ENCODE measurements at places on chromosomes 11 and 22.

DNA sequence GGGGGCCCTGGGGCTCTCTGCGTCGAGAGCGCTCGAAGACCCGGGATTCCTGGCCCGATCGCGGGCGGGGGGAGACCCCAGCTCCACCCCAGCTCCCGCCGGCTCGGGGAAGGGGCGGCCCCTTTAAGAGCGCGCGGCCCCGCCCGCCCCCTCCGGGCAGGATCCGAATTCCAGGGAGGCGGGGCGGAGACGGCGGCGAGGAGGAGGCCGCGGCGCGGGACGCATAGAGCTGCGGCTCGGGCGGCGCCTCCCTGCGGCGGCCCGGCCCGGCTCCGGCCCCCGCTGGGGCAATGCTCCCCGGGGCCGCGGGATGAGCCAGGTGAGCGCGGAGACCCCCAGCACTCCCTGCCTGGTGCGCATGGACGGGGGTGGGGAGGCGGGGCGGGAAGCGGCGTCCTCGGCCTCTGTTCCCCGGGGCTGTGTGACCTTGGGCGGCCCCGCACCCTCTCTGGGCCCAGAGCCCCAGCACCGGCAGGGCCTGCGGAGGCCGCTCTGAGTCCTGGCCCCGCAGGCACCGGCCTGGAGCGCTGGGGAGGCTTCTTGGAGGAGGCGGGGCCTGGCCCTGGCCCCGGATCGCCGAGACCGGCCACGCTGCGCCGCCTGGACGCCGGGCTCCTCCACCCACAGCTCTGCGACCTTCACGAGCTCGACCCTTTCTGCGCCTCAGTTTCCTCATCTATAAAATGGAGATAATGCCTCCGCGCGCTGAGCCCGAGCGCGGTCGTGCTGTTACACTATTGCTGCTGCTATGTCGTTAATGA, 565 bp downstream of the GAS2L1 start:
- peak; percentile 95 for DNase-seq

- no peak for DNase-seq
Measured at GRCh38 chr11:64593156-64594105, 2.4 kb downstream of the SLC22A12 start.

GRCh38 chr22:23903328-23903971, 9.3 kb downstream of the MIF start:
- no peak for DNase-seq

- no peak for DNase-seq
Measured at GRCh38 chr11:10087186-10087922, 206.7 kb downstream of the SBF2 start.

- DNase-seq: no peak
Measured at GRCh38 chr11:96863520-96863919, 473.7 kb downstream of the JRKL start.

DNA sequence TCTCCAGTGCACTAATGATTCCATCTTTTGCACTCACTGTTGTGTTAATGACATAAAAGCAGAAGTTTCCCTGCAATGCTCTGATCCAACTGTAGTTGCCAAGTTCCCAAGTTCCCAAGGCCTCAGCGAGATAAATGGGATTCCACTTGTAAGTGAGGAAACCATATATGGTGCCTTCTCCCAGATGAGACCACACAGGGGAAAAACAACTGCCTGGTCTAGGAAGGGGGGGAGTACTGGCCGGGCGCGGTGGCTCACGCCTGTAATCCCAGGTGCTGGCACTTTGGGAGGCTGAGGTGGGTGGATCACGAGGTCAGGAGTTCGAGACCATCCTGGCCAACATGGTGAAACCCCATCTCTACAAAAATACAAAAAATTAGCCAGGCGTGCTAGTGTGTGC, 23.3 kb upstream of the RELA start:
- no peak for DNase-seq

- DNase-seq: no peak
Measured at GRCh38 chr11:91133361-91133760, 910.5 kb upstream of the CHORDC1 start.

DNA sequence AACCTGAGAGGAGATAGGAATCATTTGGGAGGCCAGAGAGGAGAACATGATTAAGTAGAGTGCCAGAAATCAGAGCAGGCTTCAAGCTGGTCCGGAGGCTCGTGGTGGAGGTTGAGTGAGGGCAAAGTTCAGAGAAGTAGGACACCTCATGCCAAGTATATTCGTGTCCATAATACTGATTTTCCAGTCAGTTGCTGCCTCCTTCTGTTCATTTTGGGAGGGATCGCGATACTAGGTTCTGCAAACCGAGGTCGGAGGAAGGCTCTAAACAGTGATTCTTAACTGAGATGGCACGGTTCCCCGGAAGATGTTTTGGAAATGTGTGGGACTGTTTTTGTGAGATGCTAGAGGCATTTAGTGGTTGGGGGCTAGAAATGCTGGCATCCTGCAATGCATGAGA, 13.6 kb upstream of the CD3E start:
- DNase-seq: no peak

DNA sequence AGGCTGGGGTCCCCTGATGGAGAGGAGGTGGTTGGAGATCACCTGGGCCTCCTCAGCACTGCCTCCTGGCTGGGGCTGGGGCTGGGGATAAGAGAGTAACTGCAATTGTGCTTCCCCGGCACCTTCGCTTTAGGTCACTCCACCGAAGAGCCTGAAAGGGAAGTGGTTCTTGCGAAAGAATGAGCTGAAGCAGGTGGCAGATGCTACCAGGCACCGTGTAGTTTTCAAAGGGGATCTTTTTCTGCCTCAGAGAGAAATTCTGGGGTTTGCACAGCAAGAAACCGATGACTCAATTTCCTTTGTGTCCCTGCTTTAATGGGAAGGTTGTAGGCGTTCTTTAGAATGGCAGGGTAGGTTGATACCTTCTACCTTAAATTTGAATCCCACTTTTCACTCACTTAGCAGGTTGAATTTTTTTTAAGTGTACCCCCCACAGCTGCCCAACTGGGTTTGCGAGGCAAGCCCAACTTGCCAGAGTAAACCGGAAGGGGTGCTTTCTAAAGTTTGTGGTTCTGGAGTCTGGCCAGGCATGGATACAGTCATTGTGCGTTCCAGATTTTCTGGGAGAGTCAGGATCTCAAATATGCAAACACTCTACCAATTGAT, 5.3 kb downstream of the CD44 start:
- DNase-seq: peak; percentile 82

DNA sequence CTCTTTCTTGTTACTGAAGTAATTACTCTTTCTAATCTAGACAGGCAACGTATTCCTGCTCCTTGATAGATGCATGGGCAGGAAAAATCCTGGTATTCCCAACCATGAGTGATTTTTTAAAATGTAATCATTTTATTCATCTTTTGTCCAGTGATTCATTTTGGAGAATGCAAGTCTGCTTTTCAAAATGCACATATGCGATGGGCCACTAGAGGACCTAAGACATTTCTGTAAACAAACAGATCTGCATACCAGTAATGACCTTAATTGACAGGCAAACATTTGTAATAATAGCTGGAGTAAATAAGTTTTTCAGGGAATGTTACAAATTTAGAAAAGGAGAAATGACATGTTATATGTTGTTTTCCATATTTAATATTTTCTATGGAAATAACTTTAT, 1167.6 kb downstream of the JRKL start:
- no peak for DNase-seq

DNA sequence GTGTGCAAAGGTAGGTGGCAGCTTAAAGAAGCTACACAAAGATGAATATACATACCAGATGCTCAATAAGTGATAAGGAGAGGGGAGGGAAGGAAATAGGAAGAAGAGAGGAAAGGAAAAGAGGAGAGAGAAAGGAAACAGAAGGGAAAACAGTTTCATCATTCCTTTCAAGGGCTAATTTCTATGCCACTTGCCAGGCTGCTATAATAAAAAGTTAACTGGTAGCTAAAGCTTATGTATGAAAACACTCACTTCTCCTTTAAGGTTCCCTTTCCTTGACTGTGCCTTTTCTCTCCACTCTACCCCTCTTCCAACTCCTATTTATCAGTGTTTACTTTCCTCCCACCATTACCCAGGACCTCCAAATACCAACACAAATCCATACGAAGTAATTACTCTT, 347.9 kb downstream of the DLG2 start:
- DNase-seq: no peak

- no peak for DNase-seq
Measured at GRCh38 chr11:48106166-48106565, 110.4 kb upstream of the OR4B1 start.

GRCh38 chr11:24422376-24422775, 74.5 kb upstream of the LUZP2 start:
- DNase-seq: peak; percentile 31

GRCh38 chr22:41970601-41971000, 1.4 kb downstream of the SEPTIN3 start:
- DNase-seq: no peak

DNA sequence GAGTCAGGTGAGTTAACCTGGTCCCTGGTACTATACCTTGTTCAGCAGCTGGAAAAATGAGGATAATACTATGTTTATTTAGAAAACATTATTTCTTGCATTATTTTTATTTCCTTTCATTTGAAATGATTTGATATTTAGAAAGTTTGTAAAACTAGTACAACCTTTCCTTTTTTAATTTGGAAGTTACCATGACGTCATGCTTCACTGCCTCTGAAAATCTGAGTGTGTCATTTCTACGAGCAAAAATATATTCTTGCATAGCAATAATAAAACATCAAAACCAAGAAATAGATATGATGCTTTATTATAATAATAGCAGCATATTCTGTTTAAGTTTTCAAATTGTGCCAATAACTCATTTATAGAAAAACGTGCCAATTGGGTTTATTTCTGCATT, 1445.0 kb upstream of the RAG2 start:
- DNase-seq: no peak

GRCh38 chr11:76831686-76832310, 28.9 kb upstream of the ACER3 start:
- no peak for DNase-seq

DNA sequence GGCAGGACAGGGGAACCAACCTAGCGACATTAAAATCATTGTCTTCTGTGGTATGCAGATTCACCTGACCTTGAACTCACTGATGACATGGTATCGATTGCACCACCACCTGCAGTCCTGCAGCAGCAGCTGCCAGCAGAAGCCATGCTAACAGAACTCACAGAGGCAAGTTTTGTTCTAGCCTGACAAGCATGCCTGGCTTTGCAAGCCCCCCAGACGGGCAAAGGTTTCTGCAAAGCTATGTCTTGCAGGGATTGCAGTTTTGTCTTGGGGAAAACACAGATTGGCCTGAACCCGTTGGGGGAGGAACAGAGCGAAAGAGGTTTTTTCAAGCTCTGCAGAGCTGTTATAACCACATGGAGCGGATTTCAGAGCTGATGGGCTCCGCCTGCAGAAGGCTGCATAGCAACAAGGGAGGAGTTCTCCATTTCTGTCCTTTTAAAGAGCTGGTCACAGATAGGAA, 221.0 kb downstream of the HIPK3 start:
- no peak for DNase-seq

GRCh38 chr11:87417951-87418350, 380.2 kb downstream of the TMEM135 start:
- DNase-seq: no peak

DNA sequence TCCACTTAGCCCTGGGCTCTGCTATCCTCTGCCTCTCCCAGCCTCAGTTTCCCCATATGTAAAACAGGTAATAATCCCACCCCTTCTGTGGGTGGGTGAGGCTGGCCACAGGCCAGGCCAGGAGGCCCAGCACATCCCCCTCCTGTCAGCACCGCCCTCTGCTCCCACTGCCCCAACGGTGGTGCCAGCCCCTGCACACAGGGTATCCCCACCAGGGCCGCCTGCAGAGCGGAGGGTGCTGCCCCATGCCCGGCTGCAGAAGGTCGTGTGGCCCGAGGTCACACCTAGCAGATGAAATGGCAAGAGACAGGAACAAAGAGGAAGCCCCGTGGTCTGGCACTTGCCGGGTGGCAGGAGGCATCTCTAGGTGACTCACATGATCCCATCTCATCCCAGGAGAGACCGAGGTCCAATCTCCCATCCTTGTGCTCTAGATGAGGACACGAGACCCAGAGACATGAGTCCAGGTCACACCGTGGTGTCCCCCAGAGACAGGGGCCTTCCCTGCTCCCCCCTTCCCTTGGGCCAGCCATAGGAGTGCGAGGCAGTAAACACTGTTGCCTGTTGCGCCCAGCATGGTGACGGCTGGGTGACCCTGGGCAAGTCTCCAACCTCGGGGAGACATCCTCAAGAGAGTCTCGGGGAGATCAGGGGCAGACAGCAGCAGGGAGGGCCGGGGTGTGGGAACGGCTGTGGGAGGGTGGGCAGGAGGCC, 27.2 kb upstream of the PPARA start:
- no peak for DNase-seq

DNA sequence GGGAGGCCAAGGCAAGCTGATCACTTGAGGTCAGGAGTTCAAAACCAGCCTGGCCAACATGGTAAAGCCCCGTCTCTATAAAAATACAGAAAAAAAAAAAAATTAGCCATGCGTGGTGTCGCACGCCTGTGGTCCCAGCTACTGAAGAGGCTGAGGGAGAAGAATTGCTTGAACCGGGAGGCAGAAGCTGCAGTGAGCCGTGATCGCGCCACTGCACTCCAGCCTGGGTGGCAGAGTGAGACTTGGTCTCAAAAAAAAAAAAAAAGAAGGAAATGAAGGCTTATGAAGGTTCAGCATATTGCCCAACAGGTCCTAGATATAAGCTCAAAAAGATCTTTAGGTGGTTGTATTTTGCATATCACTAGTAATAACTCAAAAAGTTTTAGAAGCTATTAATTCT, 10.2 kb downstream of the ATL3 start:
- no peak for DNase-seq

DNA sequence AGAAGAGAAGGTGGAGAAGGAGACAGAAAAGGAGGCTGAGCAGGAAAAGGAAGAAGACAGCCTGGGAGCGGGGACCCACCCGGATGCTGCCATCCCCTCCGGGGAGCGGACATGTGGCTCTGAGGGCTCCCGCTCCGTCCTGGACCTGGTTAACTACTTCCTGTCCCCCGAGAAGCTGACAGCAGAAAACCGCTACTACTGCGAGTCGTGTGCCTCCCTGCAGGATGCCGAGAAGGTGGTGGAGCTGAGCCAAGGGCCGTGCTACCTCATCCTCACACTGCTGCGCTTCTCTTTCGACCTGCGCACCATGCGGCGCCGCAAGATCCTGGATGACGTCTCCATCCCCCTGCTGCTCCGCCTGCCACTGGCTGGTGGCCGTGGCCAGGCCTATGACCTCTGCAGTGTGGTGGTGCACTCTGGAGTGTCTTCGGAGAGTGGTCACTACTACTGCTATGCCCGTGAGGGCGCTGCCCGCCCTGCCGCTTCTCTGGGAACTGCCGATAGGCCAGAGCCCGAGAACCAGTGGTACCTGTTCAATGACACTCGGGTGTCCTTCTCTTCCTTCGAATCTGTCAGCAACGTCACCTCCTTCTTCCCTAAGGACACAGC, 21.4 kb downstream of the USP35 start:
- DNase-seq: no peak

- no peak for DNase-seq
Measured at GRCh38 chr11:133656082-133656635, 123.9 kb upstream of the OPCML start.

DNA sequence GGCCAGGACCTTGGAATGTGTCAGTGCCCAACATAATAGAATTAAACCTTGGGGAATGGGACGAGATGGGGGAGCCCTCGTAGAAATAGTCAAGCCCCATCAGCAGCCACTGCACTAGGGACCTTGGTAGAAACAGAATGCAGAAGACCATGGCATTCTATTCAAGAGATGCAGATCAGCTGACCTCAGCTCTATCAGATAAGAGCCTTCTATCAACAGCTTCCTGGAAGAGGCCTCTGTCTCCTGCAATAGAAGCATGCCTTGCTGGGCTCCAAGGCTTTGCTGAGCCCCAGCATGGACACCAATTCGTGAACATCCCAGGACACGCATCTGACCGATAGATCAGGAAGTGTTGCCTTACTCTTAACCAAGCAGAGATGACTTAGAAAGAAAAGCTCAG, 27.5 kb upstream of the FLI1 start:
- DNase-seq: no peak

GRCh38 chr22:25068707-25069106, 116.2 kb downstream of the KIAA1671 start:
- no peak for DNase-seq
